ENCODE measurements at places on chromosomes 4 and X. TPM values are rescaled to one million over a fixed set of nuclear protein-coding genes. Genes with fewer than 3 reads are reported as not detected.
A peak's percentile ranks its signal among the peaks of the same experiment; 100 is the strongest.

DNA sequence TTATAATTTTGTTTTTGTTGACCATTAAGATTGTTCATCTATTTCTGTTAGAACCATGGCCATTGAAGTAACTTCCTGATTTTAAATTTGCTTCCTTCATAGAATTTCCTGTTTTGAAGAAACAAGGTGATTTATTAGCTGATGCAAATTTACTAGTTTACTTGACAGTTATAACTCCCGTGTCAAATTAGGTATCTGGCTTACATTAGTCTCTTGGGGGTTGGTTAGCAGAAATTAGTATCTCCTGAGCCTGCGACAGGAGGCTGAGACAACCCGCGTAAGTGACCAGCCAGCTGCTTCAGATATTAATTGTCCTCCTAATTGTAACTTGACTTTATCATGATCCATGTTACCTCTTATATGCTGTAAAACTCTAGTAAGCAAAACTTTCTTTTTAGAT is 154.3 kb downstream of the CFAP299 start:
- DNase-seq, result no peak

The CNGA1 gene
- 0.34 TPM for total RNA-seq

The RTL3 gene
- total RNA-seq, result not detected

DNA sequence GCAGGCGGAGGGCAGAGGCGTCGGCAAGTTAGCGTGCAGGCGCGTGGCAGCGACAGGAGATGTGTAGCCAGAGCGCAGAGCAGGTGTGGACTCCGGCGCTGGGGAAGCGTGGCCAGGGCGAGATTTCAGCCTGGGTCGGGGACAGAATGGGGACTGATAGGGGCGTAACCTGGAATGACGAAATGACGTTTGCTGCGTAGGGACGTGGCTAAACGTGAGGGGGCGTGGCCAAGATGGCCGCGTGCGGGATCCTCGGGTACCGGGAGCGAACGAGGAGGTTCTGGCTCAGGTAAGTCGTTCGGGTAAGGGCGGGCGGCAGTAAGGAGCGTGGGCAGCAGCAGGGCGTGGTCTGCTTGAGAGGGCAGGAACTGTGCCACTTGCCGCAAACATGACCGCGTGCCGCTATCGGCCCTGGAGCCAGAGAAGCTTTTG is 10.9 kb upstream of the CLTRN start:
- DNase-seq, result peak; percentile 84

- no peak for DNase-seq
Measured at GRCh38 chr4:9979101-9979701, 42.1 kb downstream of the SLC2A9 start.
